ENCODE measurements at places on chromosomes 4 and X.

GRCh38 chr4:138405934-138406567, 163.9 kb upstream of the SLC7A11 start:
- no peaks in the 10 kb centered on the region for H3K36me3 ChIP-seq
- H3K4me3 ChIP-seq = no peak overlapping the region
- no peak overlapping the region for H3K27ac ChIP-seq
- H3K27me3 ChIP-seq = no peaks in the 10 kb centered on the region
- peak; percentile 68 for ATAC-seq

GRCh38 chr4:123889507-123889906, 492.9 kb downstream of the SPRY1 start:
- no peak for ATAC-seq
- no peak overlapping the region for H3K4me3 ChIP-seq

- no peak for ATAC-seq
- H3K36me3 ChIP-seq = no peaks in the 10 kb centered on the region
- H3K27me3 ChIP-seq = peaks cover 9% of the 10 kb centered on the region
- no peaks in the 10 kb centered on the region for H3K4me1 ChIP-seq
- no peak overlapping the region for H3K27ac ChIP-seq
- no peak overlapping the region for H3K4me3 ChIP-seq
Measured at GRCh38 chrX:39595977-39596376, 501.8 kb downstream of the BCOR start.

- no peak overlapping the region for H3K4me3 ChIP-seq
- H3K4me1 ChIP-seq = no peaks in the 10 kb centered on the region
- H3K36me3 ChIP-seq = no peaks in the 10 kb centered on the region
- H3K27me3 ChIP-seq = no peaks in the 10 kb centered on the region
- no peak for ATAC-seq
Measured at GRCh38 chrX:9133426-9133825, 99.5 kb upstream of the FAM9B start.

- no peak for ATAC-seq
- no peaks in the 10 kb centered on the region for H3K36me3 ChIP-seq
- no peaks in the 10 kb centered on the region for H3K4me1 ChIP-seq
- H3K4me3 ChIP-seq = no peak overlapping the region
- no peaks in the 10 kb centered on the region for H3K27me3 ChIP-seq
Measured at GRCh38 chrX:41932885-41933284, 9.5 kb upstream of the CASK start.

DNA sequence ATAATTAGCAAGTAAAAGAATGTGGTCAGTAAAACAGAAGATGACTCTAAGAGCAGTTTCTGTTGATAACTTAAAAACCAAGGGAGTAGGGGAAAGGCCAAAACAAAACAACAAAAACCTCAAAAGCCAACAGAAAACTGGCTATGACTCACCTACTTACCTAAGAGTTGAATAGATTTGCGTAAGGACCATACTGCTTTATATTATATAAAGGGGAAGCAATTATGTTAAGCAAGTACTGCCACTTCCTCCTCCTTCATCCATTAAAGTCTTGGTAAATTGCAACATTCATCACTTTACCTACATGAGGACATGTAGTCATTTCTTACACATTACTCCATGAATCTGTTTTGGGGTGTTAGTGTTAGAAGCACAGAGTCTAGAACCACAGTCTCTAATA, 85.9 kb upstream of the FAM47A start:
- no peak overlapping the region for H3K27ac ChIP-seq
- no peak for ATAC-seq
- no peak overlapping the region for H3K4me3 ChIP-seq
- H3K4me1 ChIP-seq = no peaks in the 10 kb centered on the region

- ATAC-seq = no peak
- H3K27ac ChIP-seq = no peak overlapping the region
- peaks cover 10% of the 10 kb centered on the region for H3K27me3 ChIP-seq
Measured at GRCh38 chr4:170007113-170007512, 19.1 kb downstream of the MFAP3L start.

DNA sequence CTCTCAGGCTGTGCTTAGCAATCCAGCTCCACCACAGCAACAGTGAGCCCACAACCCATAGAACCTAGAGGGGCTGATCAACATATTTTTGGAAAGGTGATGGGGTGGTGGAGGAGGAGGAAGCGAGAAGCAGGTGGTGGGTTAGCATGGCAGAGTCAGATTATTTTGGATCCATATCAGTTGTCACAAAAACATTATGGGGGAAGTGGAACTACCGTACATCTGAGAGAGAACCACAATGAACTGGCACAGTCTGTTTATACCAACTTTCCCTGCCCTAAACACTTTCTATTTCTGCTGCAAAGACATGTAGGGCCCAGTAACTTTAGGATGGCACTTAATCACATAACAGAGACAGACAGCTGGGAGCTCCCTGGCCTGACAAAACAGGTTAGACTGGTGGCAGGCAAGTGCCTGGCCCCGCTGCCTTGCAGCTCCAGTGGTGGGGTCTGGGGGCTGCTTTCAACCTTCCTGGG, 4.3 kb downstream of the SLC9A7 start:
- no peaks in the 10 kb centered on the region for H3K27me3 ChIP-seq
- peak overlapping the region; percentile 82 for H3K4me3 ChIP-seq
- ATAC-seq = peak; percentile 57
- H3K4me1 ChIP-seq = peaks cover 40% of the 10 kb centered on the region
- H3K27ac ChIP-seq = peak overlapping the region; percentile 95
- H3K36me3 ChIP-seq = peaks cover 28% of the 10 kb centered on the region

DNA sequence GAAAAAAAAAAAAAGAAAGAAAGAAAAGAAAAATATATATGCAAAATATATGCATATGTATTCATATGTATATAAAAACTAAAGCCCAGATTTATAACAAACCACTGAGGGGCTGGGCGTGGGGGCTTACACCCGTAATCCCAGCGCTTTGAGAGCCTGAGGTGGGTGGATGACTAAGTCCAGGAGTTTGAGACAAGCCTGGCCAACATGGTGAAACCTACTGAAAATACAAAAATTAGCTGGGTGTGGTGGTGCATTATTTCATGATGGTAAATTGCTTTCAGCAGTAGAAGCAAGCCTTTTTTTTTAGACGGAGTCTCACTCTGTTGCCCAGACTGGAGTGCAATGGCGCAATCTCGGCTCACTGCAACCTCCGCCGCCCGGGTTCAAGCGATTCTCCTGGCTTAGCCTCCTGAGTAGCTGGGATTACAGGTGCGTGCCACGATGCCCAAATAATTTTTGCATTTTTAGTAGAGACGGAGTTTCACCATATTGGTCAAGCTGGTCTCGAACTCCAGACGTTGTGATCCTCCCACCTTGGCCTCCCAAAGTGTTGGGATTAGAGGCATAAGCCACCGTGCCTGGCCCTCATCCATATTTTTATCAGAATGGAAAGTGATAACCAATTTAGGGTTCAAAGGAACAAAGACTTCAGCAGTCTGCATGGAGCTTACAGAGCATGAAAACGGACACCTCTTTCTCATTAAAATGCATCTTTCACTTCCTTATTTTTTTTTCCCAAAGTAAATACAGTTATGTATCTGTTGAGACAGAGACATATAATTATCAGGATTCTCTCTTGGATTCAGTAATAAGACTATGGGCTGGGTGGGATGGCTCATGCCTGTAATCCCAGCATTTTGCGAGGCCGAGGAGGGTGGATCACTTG, 27.7 kb upstream of the MOB1B start:
- H3K4me1 ChIP-seq = peaks cover 23% of the 10 kb centered on the region
- H3K27me3 ChIP-seq = no peaks in the 10 kb centered on the region
- no peaks in the 10 kb centered on the region for H3K36me3 ChIP-seq
- ATAC-seq = peak; percentile 84
- H3K27ac ChIP-seq = peak overlapping the region; percentile 77
- peak overlapping the region; percentile 78 for H3K4me3 ChIP-seq

- H3K4me1 ChIP-seq = no peaks in the 10 kb centered on the region
- no peak for ATAC-seq
- H3K27ac ChIP-seq = no peak overlapping the region
Measured at GRCh38 chr4:184933311-184933710, 85.0 kb upstream of the HELT start.

DNA sequence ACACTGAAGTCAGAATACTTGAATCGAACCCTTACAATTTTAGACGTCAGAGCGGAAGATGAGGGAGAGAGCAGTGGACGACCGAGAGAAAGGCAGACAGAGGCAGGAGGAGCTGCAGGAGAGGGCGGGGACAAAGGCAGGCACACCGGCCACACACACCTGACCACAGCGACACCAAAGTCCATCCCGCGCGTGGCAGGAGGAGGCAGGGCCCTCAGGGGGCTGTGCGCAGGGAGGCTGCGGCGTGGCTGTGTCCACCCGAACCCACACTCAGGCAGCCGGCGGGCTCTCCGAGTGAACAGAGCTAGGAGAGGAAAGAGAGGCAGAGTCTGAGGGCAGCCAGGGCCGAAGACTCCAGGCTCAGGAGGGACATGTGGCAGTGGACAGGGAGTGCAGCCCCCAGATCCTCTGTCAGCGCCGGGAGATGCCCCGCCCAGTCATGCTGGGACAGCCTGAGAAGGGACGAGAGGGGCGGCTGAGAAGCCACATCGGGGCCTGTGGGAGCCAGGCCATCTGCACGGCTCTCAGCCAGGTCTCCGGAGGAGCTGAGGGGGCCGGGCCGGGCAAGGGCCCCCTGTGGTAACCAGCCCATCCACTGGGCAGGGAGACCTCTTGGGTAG, 20.1 kb downstream of the GAK start:
- ATAC-seq = no peak
- no peak overlapping the region for H3K4me3 ChIP-seq
- H3K27ac ChIP-seq = peak overlapping the region; percentile 51
- peaks cover 40% of the 10 kb centered on the region for H3K36me3 ChIP-seq

DNA sequence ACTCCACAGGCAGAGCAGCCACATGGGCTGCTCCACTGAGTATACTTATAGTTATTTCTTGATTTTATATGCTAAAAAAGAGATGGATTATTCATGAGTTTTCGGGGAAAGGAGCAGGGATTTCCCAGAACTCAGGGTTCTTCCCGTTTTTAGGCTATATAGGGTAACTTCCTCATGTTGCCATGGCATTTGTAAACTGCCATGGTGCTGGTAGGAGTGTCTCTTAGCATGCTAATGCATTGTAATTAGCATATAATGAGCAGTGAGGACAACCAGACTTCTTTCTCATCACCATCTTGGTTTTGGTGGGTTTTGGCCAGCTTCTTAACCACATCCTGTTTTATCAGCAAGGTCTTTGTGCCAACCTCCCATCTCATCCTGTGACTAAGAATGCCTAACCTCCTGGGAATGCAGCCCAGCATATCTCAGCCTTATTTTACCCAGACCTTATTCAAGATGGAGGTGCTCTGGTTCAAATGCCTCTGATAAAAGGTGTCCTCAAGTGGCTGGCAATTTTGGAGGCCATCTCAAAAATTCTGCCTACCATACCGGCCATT, 213.0 kb upstream of the VEGFC start:
- ATAC-seq = no peak
- H3K4me3 ChIP-seq = no peak overlapping the region
- H3K36me3 ChIP-seq = no peaks in the 10 kb centered on the region
- no peaks in the 10 kb centered on the region for H3K27me3 ChIP-seq

DNA sequence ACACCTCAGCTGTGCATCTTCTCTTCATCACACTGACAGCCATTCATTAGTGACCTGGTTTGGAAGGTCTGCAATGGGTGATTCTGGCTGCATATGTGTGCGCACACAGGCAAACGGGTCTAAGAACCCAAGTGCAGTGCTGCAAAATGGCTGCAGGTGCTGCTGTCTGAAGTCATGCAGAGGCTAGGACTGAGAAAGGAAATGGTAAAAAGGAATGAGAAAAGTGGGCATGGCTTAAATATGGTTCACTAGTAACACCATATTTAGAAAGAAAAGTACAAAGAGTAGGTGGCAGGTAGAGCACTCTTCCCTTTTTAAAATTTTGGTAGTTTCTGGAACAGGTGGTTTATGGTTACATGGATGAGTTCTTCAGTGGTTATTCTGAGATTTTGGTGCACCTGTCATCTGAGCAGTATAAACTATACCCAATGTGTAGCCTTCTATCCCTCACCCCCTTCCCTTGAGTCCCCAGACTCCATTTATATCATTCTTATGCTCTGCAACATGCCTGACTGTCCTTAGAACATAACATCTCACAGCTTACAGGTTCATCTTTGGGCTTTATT, 78.4 kb downstream of the CCNG2 start:
- H3K4me3 ChIP-seq = no peak overlapping the region
- H3K4me1 ChIP-seq = peaks cover 12% of the 10 kb centered on the region
- H3K36me3 ChIP-seq = no peaks in the 10 kb centered on the region

DNA sequence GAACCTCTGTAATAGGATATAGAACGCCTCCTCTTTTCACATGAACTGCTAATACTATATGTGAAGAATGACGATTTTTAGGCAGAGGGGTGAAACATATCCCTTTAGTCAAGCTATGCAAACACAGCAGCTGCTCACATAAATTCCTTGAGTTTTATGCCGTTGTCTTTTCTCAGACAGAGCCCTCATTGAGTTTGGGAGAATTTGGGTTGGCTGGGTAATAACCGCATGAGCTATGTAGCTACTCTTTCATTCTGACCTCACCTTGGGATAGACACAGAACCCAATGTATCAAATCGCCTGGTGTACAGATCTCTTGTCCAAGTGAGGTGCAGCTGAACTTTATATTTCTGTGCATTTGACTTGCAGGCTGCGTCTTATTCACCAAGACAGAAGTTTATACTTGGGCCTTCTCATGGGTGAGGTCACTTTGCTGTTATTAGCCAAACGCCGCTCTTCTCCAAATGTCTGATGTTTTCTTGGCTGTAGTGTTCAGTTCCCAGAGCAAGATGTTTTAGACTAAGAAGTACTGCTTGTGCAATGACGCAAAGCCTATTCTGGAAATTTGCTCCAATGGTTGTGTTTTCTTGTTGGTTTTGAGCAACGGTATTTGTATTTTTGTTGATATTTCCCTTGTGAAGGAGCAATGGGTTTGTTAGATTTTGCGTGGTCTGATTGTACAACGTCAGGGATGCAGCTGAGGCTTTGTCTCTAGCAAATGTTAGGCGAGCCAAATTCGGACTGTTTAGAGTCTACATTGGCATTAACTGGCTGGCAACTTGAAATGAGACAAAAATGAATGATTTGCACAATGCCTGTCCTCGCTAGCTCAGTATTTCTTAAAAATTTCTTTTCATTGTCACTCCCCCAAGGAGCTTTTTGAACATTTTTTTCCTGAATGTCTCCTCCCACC, 11.2 kb upstream of the SPARCL1 start:
- H3K27me3 ChIP-seq = peaks cover 8% of the 10 kb centered on the region
- ATAC-seq = no peak

- ATAC-seq = no peak
- H3K36me3 ChIP-seq = peaks cover 26% of the 10 kb centered on the region
- H3K4me3 ChIP-seq = no peak overlapping the region
Measured at GRCh38 chr4:88442689-88443191, 14.2 kb upstream of the HERC5 start.

DNA sequence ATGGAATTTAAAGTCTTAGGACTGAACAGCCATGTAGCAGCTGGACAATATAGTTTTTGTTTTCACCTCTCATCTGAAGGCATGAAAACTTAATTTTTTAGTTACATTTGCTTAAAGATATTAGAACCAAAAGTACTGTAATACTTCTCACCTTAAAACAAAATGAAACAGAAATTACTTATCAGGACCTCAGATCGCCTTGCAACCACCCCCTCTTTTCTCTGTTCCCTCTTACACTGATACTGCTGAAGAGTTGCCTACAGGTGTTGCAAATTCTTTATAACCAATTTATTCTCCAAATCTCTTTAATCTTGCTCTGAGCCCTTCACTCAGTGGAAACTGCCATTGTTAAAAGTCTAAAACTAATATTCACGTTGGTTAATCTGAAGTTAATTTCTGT, 145.0 kb downstream of the SPCS3 start:
- no peaks in the 10 kb centered on the region for H3K36me3 ChIP-seq
- H3K27ac ChIP-seq = no peak overlapping the region
- no peaks in the 10 kb centered on the region for H3K27me3 ChIP-seq

- no peaks in the 10 kb centered on the region for H3K27me3 ChIP-seq
- H3K4me1 ChIP-seq = no peaks in the 10 kb centered on the region
- no peak overlapping the region for H3K4me3 ChIP-seq
- no peaks in the 10 kb centered on the region for H3K36me3 ChIP-seq
Measured at GRCh38 chr4:14046642-14047041, 419.1 kb upstream of the BOD1L1 start.
